ENCODE measurements at places on chromosomes 1 and 21.
A peak's percentile ranks its signal among the peaks of the same experiment; 100 is the strongest.

- DNase-seq = no peak
Observed at GRCh38 chr21:15122241-15122640, 57.4 kb upstream of the NRIP1 start.

DNA sequence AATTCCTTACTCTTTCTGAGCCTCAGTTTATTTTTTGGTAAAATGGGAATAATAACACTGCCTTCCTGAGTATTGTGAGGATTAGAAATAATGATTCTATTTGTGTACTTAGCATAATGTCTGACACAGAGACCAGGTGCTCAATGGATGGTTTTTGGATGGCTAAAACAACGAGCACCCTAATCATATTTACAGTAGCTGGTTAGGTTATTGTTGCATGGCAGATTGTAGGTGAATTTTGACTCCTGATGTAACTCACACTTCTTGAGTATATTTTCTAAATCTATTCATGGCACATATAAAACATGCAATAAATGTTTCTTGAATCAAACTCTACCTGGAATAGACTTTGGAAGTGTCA, 11.9 kb upstream of the DUSP10 start:
- DNase-seq = no peak

DNA sequence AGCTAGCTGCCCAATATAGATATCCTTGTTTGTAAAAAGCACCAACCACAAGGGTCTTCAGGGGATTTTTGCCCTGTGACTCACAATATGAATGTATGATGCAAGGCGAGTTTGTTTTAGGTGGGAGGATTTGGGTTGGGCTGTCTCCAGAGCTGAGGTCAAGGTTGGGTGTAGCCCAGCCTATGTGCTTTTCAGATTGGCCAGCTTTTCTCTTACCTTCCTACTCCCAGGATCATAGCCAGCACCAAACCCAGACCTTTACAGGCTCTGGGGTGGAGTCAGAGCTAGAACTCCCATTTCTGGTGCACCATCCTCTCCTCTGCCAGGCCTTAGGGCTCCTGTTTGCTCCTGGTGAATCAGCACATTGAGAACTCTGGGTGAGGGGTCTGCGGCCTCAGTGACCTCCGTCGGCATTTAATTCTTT, 55.6 kb upstream of the GCLM start:
- DNase-seq = no peak

- DNase-seq = no peak
Observed at GRCh38 chr21:31198575-31198974, 145.5 kb downstream of the TIAM1 start.

DNA sequence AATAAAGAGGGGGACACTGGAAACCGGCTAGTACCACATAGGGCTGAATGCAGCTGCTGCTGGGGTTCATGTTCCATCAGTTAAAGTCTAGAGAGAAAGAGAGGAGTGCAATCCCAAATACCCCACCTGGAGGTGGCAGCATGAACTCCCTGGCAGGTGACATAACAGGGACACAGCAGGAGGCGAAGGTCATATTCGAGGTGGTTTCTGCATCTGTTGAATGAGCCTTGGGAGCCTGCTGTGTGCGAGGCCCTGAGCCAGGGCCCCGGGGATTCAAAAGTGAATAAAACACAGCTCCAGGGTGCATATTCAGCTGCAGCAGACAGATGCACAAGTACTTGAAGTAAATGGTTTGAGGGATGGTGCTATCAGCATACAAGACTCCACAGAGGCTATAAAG, 456.8 kb downstream of the SETD4 start:
- no peak for DNase-seq

DNA sequence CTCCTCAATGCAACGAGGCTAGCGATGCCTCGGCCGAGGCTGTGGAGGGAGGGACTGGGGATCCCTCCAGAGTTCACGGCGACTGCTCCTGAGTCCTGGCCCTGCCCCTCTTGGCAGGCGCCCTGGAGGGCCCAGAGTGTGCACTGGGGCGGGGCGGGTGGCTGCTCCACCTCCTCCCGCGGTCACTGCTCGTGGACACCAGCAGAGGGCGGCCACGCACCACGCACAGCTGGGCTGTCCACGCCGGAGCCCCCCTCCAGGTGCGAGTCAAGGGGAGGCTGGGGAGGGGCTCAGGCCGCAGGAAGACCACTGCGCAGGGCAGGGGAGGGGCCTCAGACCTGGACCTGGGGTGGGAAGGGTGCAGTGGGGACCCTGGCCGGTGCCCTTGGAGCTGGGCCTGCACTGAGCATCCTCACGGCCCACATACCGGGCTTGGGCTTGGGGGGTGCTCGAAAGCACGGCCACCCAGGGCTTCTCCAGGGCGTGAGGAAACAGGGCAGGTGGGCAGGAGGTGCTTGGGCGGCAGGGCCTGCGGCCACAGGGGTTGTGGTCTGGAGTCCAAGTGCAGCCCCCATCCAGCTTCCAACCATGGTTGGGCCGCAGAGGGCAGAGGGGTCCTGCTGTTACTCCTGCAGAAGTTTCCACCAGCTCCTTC, 20.6 kb upstream of the TTC34 start:
- DNase-seq = peak; percentile 67

DNA sequence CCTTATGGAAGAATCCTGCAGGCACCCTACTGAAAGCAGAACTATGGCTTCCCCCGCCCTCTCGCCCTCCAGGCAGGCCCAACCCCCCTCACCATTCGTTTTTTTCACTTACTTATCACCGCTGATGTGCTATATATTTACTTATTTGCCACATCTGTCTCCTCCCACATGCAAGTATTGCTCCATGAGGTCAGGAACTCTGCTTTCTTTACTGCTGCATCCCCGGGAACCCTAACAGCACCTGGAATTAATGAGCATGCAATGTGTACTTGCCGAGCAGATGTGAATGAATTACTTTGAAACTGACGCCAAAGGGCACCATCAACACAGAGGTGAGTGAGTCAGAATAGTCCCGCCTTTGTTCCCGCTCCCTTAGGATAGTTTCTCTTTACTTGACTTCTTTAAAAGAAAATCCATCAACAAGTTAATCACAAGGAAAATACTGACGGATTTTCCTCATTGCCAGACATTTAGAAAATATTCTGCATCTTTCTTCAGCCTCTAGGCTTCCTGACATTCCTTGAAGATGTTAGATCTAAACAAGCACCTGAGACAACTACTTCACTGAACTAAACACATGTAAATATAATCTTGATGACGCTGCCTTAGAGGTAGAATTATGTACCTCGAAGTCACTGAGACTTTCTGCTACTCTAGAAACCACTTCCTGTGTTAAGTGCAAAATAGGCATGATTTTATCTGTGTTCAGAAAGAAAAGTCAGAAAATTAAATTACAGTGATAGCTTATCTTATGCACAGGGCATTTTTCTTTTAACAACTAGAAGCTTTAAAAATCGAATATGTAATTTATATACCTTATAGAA, 17.5 kb upstream of the RAB4A start:
- DNase-seq = no peak

DNA sequence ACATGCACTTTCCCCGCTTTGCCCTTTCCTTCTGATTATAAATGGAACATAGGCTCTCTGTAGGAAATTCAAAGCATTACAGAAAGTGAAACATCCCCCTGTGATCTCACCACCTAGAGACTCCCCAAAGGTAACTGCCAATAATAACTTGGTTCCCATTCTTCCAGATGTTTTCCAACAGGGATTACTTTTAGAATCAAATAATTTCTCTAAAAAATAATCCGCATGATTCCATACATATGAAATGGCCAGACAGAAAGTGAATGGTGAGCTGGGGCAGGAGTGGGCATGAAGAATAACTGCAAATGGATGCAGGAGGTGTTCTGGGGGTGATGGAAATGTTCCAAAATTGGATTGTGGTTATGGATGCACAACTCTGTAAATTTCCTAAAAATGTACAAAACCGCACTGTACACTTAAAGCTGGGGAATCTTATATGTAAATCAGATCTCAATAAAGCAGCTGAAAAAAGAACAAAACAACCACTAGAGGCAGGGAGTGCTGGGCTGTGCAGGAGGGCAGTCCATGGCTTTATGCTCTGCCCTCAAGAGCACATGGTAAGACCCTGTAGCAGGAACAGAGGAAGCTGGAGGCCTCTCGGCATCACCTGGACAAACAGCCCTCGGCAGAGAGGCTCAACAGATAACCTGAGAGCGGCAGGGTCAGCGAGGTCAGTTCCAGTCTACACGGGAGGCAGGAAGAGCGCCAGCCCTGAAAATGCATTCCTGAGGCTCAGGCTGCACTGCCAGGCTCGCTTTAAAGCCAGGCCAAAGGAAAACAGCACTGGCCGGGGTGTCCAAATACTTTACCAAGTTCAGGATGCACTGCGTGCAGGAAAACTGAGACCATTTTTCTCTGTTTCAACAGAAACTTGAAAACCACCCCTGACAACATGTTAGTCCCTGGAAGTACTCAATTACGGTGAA, 39.7 kb downstream of the CAPZB start:
- DNase-seq = no peak

- no peak for DNase-seq
Observed at GRCh38 chr1:153365696-153366095, 8.0 kb downstream of the S100A9 start.

DNA sequence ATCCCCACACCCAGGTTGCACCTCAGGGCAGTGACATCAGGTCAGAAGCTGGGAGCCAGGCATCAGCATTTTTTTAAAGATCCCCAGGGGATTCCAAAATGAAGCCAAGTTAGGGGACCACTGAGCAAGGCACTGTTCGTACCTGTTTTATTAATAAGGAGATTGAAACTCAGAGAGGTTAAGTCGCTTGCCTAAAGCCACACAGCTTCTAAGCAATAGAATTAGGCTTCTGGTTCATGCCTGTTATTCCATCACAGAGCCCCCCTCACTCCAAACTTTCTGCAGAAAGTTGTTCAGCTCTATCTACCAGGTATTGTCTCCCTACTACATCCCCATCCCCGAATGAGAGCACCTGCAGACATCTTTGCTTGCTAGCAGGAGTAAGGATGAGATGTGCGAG, 28.7 kb downstream of the KCNN3 start:
- DNase-seq = no peak

DNA sequence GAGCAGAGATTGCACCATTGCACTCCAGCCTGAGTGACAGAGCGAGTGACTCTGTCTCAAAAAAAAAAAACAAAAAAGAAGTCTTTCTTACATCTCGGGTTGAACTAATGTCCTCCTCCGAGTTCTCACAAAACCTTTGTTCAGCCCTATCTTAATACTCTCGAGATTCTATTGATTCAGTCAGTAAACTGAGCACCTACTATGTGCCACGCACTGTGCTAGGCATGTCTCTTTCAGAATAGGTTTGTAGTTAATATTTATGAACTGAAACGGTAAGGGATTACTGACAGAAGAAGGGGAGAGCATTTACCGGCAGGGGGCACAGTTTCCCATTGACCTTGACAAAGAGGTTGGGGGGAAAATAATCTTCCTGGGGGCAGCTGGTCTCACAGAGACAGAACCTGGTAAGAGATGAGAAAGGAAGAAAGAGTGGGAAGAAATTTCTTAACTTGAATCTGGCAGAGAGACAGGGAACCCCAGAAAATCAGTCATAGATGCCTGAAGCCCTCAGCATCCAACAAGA, 3.4 kb downstream of the PIAS3 start:
- DNase-seq = no peak

GRCh38 chr1:51922040-51922439, 43.5 kb upstream of the NRDC start:
- no peak for DNase-seq

DNA sequence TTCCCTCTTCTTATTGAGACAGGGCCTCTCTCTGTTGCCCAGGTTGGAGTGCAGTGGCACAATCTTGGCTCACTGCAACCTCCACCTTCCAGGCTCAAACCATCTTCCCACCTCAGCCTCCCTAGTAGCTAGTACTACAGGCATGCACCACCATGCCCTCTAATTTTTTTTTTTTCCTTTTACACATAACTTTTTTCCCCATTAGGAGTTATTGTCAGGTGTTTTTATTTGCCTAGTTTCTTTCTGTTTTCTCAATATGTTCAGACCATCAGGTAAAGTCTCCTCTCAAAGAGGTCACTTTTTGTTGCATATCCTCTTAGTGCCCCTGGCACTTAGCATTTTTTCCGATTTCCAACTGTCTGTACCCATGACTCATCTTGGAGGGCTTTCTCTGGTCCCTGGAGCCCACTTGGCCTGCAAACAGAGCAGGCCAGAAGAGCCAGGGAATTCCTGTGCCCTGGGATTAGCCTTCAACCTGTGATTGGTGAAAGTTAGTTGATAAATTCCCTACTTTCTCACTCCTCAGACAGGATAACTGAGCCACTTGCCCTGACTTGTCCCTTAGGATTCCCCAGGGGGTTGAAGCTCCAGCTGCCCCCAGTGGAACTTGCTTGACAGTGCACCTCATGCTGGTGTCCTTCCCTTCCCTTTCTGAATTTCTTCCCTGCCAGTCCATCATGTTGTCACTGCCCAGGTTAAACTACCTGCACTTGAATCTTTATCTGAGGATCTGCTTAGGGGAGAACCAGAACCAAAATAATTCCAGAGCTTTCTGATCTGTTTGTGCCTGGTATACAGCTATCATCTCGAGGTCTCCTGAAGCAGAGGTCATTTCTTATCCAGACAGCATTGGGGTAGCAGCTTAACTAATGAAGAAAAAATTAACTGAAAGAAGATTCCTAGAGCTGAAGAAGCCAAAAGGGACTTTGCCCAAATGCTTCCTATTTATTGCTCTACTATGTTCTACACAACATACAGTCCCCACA, 2.4 kb downstream of the NTPCR start:
- DNase-seq = no peak

DNA sequence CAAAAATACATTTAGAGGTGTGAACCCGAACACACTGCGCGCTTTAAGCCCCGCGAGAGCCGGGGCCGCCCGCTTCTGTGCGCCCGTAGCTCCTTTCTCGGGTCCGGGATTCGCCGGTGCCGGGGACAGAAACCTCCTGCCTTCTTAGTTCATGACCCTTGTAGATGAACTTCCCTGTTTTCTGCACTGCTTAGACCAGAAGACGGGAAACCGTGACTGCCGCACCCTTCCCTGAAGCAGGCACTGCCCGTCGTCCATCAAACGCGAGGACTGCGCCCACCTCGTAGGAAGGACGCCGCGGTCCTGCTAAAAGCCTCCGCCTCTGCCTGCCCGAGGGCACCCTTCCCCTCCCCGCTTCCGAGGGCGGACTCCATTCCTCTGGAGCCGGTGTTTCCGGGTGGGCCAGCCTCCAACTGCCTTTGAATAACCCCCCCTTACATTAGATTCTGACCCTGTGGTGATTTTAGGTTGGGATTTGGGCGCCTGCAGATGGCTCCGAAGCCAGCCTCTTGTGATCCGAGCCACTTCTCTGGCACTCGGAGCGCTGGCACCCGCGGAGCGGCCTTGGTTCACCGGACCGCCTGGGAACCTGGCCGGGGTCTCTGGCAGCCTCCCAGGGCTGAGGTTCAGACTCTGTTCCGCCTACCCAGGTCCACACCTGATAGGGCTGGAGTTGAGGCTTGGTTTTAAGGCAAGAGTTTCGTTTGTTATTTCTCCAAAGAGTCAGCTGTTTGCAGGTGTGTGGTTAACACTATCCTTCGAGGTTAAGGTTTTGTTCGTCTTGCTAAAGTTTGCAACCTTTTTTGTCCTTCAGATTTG, 1.2 kb upstream of the PTTG1IP start:
- DNase-seq = no peak

DNA sequence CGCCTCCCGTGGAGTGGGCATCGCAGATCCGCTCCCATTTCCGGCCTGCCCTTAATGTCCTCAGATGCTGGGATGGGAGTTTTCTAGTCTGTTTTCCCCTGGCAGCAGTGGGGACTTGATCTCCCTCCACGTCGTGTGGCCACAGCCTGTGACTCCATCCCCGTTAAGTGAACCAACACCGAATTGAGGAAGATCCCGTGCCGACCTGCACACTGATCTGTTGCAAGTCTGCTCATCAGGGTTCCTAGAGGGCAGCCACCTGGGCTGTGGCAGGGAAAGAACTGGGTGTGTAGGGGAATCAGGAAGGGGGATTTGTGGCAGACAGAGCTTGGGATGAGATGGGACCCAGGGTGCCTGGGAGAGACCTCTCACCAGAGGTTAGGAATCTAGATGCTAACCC, 23.3 kb upstream of the CDK18 start:
- no peak for DNase-seq
